ENCODE measurements at places on chromosomes 4 and X. TPM values are rescaled to one million over a fixed set of nuclear protein-coding genes. Genes with fewer than 3 reads are reported as not detected.

DNA sequence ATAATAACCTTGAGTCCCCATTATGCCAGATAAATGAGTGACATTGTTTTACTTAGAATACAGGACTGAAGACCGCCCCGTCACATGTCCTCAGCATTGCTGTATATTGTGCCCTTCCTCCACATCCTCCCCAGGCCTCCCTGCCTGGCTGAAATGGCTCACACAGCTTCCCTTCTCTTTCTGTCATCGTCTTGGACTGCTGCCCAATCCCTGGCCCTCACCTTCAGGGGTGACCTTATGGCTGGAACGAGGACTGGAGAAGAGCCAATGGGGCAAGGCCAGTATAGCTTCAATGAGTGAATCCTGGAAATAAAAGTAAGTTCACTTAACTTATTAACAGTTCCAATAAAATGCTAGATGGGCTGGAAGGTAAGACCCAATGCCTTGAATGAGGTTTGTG, 2.7 kb downstream of the KCNE5 start:
- no peak for DNase-seq

DNA sequence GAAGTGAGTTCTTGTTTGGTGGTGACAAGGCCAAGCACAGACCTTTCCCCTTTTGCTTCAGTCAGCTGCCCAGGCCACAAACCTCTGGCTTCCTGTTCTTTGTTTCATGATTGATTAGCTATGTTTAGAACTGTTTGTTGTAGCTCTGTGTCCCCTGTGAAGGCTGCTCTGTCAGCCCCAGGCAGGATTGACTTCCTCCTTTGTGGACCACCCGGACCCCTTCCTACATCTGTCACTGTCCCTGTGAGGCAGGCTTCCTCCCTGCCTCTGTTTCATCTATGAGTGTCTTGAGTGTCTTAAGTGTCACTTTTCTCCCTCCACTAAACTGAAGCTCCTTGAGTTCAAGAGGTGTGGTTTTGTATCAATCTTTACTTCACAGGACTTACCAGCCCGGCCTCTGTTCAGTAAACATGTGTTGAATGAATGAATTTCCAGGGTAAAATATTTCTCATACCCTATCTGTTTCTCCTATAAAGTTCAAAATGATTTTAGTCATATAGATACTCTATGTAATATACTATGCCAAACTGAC, 83.5 kb downstream of the ZNF674 start:
- no peak for DNase-seq

GRCh38 chr4:176792326-176793059, at the start of gene VEGFC:
Gene VEGFC, minus strand, starts transcription at chr4:176792922. Its CDS starts 611 bp downstream, at chr4:176792311.
- DNase-seq: no peak

ATP6AP2 gene
- total RNA-seq: 94.9 TPM

REELD1 gene
- 0.24 TPM for total RNA-seq

DNA sequence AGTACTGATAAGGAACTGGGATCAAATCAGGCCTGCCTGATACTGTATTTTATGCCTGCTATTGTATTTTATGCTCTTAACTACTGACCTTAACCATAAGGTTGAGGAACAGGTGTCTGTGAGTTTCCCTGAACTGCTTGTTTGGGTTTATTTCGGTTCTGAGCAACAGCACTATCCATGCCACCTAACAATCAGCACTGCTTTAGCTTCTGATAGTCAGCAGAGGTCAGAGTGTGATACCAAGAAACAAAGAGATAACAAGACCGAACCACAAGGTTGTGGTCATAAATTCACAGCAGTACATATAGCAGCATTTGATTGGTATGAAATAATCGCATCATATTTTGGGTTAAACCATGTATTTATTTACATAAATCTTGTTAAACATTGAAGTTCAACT, 362.2 kb downstream of the FGF13 start:
- no peak for DNase-seq

- DNase-seq: no peak
These were observed 103.7 kb upstream of the MAML3 start for GRCh38 chr4:140257461-140258305.

DNA sequence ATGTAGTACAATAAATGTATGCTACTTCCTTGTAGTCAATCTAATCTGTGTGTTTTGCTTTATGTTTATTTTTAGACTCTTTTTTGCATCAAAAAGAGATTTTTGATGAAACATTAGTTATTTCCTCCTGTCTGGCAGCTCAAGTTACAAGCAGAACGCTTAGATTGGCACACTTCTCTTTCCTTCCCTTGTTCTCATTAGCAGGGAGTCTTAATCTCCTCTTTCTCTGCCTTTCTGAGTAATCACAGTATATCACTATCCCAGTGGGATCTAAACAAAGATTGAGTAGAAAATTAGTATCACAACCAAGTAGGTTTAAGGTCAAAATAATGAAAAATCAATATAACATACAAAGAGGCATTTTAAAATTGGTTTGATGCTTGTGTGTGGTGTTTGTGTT, 1192.6 kb downstream of the C4orf33 start:
- DNase-seq: no peak

PABPC1L2B gene
- not detected for total RNA-seq

- DNase-seq: no peak
These were observed 30.0 kb upstream of the HUWE1 start for GRCh38 chrX:53716328-53717088.

GRCh38 chr4:174752026-174752425, 77.0 kb downstream of the GLRA3 start:
- no peak for DNase-seq

GRCh38 chr4:67320645-67321044, 224.7 kb downstream of the CENPC start:
- no peak for DNase-seq

POU4F2 gene
- not detected for total RNA-seq

DNA sequence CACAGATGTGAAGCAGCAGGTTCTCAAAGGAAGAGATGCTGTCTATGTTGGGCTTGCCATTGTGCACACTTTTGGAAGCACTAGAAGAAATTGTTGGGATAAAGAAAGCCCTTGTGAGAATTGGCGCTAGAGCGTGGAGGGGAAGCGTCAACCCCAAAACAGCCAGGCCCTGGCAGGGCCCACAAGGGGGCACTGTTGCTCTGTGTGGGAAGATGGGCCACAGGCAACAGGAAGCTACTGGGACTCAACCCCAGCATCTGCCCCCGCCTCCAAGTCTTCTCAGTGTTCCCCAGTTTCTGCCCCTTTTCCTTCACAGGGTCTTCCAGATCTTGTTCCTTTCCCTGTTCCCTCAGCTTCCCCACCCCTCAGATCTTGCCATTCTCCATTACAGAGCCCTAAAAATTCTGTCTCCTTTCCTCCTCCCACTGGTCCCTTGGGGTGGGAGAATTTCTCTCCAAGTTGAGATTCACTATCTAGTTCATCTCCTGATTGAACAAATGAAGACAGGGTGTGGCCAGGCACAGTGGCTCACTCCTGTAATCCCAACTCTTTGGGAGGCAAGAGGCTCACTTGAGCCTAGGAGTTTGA, 85.5 kb downstream of the STARD8 start:
- peak; percentile 32 for DNase-seq

- DNase-seq: no peak
These were observed 60.9 kb downstream of the C4orf46 start for GRCh38 chr4:158610790-158611189.

- no peak for DNase-seq
These were observed 286.4 kb downstream of the CRLF2 start for GRCh38 chrX:926070-926469.

DNA sequence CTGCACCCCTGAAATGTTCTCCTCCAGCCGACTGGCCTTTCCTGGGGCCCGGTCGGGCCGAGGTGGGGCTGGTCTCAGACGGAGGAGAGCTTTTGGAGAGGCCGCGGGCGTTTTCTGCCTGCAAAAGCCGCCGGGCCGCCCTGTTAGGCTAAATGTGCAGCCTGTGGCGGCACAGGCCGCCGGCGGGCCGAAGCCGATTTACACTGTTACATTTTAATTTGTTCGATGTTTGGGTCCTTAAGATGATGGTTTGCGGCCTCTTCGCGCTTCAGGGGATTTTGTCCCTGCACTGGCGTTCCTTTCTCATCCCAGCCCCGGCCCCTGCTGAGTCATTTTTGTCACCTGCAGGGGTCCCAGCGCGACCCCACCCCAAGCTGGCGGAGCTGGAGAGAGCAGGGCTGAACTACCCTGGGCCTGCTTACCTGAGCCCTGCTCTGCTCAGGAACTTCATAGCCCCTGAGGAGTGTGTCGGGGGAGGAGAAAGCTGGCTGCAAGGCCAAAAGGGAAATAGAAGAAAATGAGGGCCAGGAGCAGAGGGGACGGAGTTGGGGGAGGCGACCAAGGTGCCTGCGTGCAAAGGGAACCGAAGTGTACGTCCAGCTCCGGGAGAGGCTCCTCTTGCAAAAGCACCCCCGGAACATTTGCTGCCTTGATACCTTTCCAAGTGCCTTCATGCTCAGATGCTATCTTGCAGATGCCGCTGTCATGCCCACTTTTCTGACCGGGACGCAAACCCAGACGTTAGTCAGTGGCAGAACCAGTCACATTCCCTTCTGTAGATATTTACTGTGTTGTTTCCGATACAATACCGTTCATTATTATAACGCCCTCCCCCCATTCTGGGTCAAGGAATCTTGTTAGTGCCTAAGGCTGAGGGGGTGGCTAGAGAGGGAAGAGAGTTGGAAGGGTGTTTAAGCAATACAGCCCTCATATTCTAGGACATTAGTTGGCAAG, 977 bp upstream of the RBBP7 start:
- DNase-seq: no peak

TLR6 gene
- 9.1 TPM for total RNA-seq

PAQR3 gene
- total RNA-seq: 8.9 TPM

DNA sequence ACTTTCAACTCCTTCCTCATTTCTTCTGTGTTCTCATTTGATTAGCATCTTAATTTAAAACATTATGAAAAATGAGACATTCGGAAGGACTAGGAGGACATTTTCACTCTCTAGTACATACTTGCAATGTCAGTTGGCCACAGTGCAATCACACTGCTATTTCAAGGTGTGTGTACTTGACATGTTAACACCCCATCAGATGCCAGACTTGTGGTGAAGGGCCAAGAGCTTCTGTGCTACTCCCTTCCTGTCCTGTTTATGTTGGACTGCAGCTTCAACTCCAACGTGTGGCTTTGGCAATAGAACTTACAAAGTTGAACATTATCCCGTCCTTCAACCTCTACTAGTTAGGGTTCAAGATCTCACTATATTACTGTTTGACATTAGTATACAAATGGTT, 221.0 kb downstream of the PALLD start:
- DNase-seq: no peak

GRCh38 chrX:46327566-46328115, 217.6 kb downstream of the ZNF674 start:
- no peak for DNase-seq

DNA sequence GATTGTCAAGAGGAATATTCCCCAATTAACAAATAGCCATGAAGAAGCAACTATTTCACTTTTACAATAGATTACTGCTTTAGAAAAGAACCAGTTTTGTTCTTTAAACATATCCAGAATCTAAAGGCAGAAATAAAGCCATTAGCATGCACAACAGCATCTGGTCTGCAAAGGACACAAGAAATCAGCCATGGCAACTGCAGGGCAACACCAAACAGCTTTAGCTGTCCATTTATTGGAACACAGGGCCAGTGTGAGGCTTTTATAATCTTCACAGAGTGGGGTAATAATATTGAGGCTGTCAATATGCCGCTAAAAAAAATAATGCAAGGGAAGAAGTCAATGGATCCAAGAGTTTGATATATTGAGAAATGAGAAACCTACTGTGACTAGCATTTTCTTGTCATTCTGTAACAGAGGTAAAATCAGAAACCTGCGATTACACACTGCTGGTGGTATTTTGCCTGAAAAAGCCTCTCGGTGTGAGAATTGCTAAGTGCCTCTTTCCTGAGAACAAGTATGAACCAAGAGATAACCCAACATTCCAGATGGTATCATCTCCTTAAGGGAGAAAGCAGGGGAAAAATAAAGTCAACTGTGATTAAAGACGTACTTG, 2.7 kb upstream of the BANK1 start:
- DNase-seq: no peak

RGS12 gene
- total RNA-seq: 11.3 TPM

- no peak for DNase-seq
These were observed 1310.7 kb upstream of the TENM3 start for GRCh38 chr4:180932370-180933001.

SATL1 gene
- total RNA-seq: not detected

PAGE1 gene
- total RNA-seq: not detected

DNA sequence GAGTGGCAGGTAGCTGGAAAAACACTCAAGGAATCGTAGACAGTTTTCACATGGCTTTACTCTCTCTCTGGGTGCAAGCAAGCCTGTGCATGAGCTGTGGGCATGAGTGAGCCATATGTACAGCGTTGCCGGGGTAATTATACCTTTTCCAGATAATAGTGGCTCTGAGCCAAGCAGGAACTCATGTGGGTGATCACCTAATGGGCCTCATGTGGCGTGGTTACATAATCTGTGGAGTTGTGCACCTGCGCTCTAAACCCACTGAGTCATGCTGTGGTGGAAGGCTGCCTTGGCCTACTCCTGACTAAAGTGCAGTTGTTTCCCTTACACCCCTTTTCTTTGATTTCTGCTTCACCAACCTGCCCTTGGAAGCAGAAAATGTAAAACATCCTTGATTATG, 1564.5 kb upstream of the PCDH10 start:
- no peak for DNase-seq

GRCh38 chr4:156173486-156173885, 219.8 kb upstream of the CTSO start:
- no peak for DNase-seq

TEX13B gene
- not detected for total RNA-seq

GRCh38 chrX:16873106-16873505, 2.9 kb upstream of the RBBP7 start:
- DNase-seq: no peak

- DNase-seq: no peak
These were observed 222.3 kb downstream of the FAM47A start for GRCh38 chrX:33909836-33910235.

GRCh38 chrX:118502161-118502789, 6.7 kb downstream of the DOCK11 start:
- no peak for DNase-seq

DNA sequence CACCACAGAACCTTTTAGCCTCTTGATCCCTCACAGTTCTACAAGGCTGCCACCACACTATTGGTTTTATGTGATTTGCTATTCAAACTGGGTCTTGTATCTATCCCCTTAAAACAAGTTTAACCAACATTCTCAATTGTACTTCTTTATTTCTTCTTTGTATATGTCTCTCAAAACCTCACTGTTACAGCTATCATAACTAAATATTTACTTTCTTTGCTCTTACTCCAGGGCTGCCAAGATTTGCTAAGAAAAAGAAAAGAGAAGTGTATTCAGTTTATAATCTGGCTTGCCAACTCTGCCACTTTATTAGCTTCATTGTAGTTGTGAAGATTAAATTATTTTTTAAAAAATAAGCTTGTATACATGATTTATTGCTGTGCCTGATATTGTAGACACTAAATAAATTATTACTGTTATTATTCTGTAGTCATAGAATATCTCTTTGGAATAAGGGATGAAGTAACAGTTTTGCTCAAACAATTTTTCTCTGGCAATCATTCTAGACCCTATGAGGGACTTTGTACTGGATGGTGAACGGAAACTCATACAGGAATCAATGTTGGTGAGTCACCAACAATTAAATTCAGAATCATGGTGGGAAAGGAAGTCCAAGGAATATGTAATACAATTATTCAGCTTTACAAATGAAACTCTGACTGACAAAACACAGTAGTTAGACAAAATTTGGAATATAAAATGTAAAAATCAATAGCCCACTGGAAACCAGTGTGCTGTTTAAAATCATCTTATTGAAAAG, 127.1 kb upstream of the DCAF8L1 start:
- DNase-seq: no peak

GRCh38 chr4:177408023-177408422, 34.2 kb downstream of the AGA start:
- DNase-seq: no peak

GRCh38 chr4:112296949-112297880, at the start of gene ALPK1:
Gene ALPK1, plus strand, starts transcription at chr4:112297369.
- no peak for DNase-seq

PRR27 gene
- not detected for total RNA-seq

- no peak for DNase-seq
These were observed 3.0 kb downstream of the GIMD1 start for GRCh38 chr4:106365613-106366012.
